Activated T-cell treated with anti-CD3 and anti-CD28 coated beads for 24 hours (primary cell): ENCODE measurements at places on chromosomes 12 and 14.

DNA sequence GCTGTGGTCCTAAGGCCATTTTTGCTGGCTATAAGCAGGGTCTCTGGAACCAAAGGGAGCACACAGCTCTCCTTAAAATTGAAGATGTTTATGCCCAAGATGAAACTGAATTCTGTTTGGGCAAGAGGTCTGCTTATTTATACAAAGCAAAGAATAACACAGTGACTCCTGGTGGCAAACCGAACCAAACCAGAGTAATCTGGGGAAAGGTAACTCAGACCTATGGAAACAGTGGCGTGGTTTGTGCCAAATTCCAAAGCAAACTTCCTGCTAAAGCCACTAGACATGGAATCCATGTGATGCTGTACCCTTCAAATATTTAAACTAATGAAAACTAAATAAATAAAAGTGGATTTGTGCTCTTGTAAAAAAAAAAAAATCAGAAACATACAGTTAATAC is 29.6 kb upstream of the BICDL1 start:
- DNase-seq = no peak

- DNase-seq = no peak
These were observed 780 bp downstream of the SERPINA4 start for GRCh38 chr14:94562022-94562421.

GRCh38 chr12:132588319-132588718 is 22.1 kb downstream of the LRCOL1 start:
- DNase-seq = no peak

- no peak for DNase-seq
These were observed 167.1 kb downstream of the TBX5 start for GRCh38 chr12:114238808-114239207.

DNA sequence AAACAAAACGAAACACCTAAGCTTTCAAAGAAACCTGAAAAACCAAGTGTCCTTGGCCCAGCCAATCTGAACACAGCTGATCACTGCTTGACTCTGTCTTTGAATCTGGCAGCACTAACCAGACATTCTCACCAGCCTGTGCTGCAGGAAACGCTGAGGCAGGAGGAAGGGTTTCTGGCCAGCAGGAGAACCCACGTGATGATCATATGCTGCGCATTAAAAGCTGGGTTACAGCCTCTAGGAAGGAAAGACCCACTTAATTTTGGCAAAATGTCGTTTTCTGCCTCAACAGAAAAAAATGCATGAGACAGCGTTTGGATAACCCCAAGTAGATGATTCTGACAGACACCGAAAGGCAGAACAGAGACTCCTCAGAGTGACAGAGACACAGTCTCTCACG is 9.8 kb downstream of the APPL2 start:
- no peak for DNase-seq

DNA sequence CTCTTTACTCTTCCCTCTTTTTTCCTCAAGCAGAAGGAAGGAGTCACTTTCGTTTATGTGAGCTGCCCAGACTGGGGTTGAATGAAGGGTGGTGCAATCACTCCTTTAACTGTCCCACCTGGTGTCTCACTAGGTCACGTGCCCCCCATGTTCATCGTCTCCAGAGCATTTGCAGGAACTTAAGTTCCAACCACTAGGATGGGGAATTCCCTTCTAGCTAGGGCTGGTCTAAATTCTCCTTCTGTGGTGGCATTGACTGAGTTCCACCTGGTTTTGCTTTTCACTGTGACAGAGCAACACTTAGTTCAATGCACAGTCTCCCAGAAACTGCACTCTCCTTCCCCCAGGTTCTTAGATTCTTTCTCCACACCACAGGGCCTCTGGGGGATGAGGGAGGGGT is 9.5 kb downstream of the FANCM start:
- DNase-seq = no peak

- DNase-seq = no peak
These were observed 161.1 kb upstream of the EGLN3 start for GRCh38 chr14:34111953-34112352.

- DNase-seq = peak; percentile 86
These were observed 743 bp upstream of the CAND1 start for GRCh38 chr12:67268335-67268895.

GRCh38 chr14:55477680-55478079 is 37.3 kb upstream of the TBPL2 start:
- no peak for DNase-seq

DNA sequence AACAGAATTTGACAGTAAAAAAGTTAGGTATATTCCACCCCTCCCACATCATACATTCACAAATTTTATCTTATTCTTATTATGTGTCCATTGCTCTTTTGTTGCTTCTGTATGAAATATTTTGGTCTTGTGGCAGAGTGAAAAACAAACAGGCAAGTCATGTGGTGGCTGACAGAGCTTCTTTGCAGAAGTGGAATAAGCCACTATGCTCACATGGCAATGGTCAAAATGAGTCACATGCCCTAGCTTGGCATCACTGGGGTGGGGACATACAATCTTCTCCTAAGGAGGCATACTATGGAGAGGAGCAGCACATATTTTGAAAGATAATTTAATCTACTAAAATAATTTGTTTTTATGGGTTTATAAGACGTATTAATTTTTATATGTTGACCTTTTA is 27.7 kb upstream of the CMA1 start:
- DNase-seq = peak; percentile 7

- DNase-seq = no peak
These were observed 16.6 kb downstream of the PITPNM2 start for GRCh38 chr12:123134271-123134671.

- no peak for DNase-seq
These were observed 58.4 kb downstream of the SLC25A47 start for GRCh38 chr14:100381395-100382105.

DNA sequence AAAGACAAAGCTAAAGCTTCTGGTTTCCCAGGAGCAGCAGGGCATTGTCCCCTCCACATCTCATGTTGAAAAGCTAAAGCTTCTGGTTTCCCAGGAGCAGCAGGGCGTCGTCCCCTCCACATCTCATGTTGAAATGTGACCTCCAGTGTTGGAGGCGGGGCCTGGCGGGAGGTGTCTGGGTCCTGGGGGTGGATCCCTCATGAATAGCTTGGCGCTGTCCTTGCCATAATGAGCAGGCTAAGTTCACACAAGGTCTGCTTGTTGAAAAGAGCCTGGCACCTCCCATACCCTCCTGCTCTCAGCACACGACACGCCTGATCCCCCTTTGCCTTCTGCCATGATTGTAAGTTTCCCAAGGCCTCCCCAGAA is 123.7 kb downstream of the PIWIL1 start:
- DNase-seq = no peak

- no peak for DNase-seq
These were observed 78.7 kb downstream of the STXBP6 start for GRCh38 chr14:24971255-24971654.

DNA sequence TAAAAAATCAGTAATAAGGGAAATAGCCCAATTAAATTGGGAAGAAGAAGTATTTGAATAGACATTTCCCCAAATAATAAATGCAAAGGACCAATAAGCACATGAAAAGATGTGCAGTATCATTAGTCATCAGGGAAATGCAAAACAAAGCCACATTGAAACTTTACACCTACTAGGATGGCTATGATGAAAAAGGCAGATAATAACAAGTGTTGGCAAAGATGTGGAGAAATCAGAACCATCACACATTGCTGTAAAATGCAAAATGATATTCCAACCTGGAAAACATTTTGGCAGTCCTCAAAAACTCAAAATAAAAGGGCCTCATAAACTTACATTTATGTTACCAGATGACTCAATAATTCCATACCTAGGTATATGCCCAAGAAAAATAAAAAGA is 131.1 kb upstream of the G2E3 start:
- no peak for DNase-seq

DNA sequence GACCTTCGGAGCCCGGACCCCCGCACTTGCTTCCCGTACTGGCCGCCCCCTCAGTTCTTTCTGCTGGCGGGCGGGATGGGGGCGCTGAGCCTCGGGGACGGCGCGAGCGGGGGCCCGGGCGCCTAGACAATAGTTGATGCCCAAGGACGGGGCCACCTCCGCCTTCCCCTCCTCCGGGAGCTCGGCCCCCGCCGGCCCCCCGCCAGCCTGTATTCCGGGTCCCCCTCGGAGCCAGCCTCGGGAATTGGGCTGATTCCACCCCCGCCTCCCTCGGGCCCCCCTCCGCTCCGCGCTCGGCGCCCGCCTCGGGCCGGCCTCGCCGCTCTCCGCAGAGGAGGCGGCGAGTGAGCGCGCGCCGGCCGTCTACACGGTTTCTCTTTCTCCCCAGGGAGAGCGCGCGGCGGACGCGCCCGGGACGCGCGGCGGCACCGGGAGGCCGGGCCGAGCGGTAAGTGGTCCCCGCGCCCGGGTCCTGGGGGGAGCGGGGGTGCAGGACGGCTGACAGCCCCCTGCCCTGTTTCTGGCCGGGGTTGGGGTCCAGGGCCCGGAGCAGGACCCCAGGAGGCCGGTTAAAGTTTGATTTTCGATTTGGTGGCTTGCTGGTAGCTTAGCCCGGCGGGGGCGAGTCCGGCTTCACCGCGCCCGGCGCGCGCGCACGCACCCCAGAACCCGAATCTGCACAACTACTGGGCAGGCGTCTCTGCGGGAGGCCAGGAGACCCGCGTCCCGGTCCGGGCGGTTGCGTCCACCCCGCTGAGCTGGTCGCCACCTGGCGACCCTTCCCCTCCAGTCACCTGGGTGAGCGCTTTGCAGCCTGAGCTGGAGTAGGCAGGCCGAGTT is 413.7 kb downstream of the PCNX1 start:
- peak; percentile 39 for DNase-seq

DNA sequence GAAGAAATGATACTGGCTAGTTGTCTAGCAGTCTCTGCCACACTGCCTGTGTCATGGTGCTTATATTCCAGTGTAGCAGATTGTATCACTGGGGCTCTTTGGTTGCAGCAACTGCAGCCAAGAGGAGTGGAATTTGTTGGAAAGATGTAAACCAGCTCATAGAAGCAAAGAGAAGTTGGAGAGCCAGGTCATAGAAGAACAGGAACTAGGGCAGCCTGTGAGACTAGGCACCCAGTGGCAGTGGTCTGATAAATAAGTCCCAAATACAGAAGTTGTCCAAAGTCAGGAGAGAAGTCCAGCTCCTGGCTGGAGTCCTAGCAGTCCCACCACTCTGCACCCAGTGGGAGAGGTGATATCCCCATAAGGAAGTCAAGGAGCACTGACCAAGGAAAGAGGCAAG is 172.5 kb upstream of the ARID2 start:
- no peak for DNase-seq

GRCh38 chr12:460261-461230 is 807 bp downstream of the B4GALNT3 start:
- DNase-seq = peak; percentile 4

- no peak for DNase-seq
These were observed 3.3 kb downstream of the FLRT2 start for GRCh38 chr14:85533023-85533860.

DNA sequence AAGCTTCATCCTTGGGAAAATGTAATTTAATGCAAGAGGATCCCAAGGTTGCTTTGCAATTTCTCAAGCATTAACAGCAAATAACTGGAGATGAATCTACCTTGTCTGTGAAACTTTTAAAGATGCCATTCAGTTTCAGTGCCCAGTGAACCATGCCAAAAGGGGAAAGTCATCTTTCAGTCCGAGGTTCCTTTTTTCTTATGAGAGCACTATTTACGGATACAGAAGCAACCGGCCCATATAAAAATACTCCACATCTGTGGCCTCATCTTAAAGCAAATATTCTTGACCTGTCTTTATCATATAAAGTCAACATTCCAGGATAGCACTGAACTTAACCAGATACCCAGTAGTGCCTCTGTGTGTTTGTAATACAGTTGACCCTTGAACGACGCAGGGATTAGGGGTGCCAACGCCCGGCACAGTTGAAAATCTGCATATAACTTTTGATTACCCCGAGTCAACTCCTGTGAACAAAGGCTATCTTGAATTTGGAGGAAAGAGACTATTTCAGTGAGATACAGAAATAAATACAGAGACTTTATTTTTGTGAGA is 209.4 kb downstream of the PCNX1 start:
- DNase-seq = no peak

GRCh38 chr12:115451780-115452736 is 768.1 kb upstream of the TBX3 start:
- DNase-seq = no peak

- no peak for DNase-seq
These were observed 23.5 kb downstream of the SSH1 start for GRCh38 chr12:108833757-108834472.

DNA sequence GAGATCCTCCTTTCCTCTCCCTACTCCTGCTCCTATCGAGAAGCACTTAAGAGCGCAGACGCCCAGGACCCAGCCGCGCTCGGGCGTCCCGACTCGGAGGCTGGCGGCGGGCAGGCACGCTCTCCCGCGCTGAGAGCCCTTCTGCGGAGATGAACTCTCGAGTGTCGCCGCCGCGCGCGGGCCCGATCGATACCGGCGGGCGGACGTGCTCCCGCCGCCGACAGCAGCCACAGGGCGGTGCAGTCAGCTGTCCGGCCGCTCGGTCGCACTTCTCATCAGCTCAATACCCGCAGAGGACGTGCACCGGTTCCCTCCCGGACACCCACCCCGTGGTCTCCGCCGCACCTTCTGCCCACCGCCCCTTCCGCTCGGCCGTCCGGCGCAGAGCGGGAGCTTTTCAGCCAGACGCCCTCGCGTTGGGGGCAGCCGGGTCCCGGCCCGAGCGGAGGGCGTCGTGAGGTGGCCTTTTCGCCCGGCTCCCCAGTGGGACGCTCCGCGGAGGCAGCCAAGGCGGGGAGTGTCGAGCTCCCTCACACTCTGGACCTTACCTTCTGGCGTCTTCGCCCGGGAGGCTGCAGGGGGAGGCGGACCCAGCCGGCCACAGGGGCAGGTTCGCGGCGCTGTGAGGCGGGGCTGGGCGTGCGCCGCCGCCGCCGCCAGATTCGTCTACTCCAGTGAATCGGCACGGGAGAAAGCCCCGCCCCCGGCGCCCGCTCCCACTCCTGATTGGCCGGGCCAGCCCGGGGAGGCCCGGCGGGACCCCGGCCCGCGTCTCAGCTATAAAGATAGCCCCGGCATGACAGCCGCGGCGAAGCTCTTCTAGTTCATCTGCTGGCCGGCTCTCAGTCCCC is at the start of gene INSM2:
TSS of gene INSM2 (plus strand) at position 808 of the 851 bp plus-strand sequence. CDS start 89 bp downstream, outside the sequence.
- peak; percentile 65 for DNase-seq
